ENCODE measurements at places on chromosomes 7 and 10. TPM values are rescaled to one million over a fixed set of nuclear protein-coding genes. Genes with fewer than 3 reads are reported as not detected.

The MYL7 gene
- total RNA-seq: not detected

The FGL2 gene
- total RNA-seq: 15.7 TPM

The SUPV3L1 gene
- total RNA-seq: 19.6 TPM

The CDK5 gene
- 13.7 TPM for total RNA-seq

The CFTR gene
- 11.7 TPM for total RNA-seq

The AQP1 gene
- total RNA-seq: 247 TPM

The ERVW-1 gene
- total RNA-seq: not detected
